ENCODE measurements at places on chromosomes 2 and 18. TPM values are rescaled to one million over a fixed set of nuclear protein-coding genes. Genes with fewer than 3 reads are reported as not detected.

DNA sequence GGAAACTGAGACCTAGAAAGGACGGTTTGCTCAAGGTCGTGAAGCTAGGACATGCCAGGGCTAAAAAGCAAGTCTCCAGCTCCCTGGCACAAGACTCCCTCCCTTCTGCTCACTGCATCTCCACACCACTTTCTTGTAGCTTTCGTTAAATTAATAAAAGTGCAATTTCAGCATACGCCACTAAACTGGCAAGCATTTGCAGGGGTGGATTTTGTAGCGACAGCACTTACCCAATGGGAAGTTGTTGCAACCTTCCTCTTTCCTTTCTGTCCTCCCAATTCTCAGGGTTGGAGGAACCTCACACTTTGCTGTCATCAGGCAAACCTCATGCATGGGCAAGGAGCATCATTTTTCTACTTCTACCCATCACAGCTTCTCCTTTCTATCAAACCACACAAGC is 7.4 kb upstream of the RHOB start:
- DNase-seq: peak; percentile 41

- no peak for DNase-seq
Measured at GRCh38 chr2:226845386-226846116, 9.7 kb downstream of the RHBDD1 start.

DNA sequence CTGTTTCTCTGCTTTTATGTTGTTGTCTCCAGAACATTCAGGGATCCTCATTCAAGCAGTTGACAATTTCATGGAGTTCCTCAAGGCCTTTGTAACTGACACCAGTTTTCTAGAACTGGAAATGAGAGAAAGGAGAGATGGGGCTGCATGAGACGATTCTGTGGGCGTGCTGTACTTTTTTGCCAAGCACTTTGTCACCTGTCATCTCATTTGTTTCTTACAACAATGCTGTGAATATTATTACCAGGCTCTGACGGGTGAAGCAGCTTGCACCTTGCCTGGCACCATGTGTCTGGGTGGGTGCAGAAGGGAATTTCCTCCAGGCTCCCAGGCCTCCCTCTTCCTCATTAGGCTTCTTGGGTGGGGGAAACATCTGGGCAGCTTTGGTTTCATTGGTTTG is 22.2 kb upstream of the ATOH8 start:
- no peak for DNase-seq

Gene MEP1B
- not detected for total RNA-seq

- DNase-seq: no peak
Measured at GRCh38 chr2:7191932-7192331, 274.7 kb downstream of the RNF144A start.

DNA sequence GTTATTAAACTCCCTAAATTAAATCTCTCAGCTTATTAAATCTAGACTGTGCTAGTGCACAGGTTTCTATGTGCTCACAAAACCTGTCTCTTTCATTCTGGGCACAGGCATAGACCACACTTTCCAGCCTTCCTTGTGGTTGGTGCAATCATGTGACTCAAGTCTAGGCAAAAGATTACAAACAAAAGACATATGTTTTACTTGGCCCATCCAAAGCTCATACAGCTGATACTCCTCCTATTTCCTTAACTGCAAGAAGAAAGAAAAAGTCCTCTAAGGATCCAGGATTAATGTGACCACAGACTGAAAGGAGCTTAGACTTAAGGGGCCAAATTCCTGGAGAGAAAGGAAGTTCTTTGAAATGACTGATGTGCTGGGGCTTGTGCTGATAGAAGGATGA is 731.3 kb upstream of the RAB6C start:
- DNase-seq: no peak

DNA sequence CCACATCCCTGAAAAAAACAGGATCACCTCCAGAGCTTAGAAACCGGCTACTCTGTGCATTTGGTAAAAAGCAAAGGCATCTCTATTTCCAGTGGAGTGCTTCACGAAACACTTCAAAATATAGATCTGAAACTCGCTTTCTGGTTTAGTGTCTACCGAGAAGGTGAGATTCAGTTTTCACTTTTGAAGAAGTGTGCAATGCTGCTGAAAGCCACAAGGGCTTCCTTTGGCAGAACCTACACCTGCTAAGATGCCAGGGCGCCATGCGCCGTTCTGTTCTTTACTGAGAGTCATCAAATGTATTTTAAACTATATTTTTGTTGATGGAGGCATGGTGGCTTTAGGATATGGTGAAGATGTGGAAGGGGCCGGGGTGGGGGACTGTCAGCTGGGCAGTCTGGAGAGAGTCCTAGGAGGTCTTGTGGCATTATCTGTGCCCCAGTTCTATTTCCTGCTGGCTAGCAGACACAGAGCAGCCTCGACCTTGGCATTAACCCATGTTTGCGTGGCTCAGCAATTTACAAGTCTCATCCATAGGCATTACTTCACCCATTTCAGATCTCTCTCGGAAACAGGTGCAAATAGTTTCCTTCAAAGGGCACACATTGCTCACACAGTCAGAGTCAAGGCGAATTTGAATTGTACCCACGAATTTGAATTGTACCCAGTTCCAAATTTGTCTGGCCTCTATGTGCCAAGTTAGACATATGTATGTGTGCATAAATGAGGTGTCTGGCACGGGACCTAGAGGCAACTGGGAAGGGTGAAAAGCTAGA is 46.7 kb upstream of the KCNF1 start:
- DNase-seq: no peak

Gene PRKAG3
- not detected for total RNA-seq

Gene SAG
- total RNA-seq: not detected
